Retina (tissue), 1 donor: ENCODE measurements at places on chromosomes 3 and 15.

DNA sequence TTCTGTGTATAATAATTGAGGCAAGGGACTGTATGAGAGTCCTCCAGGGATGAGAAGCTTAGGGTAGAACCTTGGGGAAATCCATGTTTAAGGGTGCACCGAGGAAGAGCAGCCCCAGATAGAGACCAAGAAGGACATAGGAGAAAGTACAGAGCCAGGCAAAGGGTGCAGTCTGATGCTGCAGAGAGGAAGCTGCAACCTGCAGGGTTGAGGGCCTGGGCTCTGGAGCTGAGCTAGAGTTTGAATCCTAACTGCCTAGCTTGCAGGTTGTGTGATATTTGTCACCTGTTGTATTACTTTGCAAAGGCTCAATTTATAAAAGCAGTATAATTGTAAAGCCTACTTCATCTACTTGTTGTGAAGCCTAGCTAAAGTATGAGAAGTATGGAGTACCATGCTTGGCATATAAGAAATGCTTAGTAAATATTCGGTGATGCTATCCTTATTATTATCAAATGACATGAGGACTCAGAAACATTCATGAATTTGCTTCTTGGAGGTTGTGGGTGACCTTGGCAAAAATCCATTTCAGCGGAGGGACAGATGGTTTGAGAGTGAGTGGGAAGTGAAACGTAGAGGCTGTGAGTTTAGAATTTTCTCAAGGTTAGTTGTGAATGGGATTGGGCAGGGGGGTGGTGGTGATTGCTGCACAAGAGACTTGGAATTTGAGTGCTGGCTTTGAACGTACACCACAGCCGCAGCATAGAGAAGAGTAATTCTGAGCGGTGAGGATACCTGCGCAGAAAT lies 43.8 kb downstream of the PLCL2 start:
- DNase-seq: no peak

DNA sequence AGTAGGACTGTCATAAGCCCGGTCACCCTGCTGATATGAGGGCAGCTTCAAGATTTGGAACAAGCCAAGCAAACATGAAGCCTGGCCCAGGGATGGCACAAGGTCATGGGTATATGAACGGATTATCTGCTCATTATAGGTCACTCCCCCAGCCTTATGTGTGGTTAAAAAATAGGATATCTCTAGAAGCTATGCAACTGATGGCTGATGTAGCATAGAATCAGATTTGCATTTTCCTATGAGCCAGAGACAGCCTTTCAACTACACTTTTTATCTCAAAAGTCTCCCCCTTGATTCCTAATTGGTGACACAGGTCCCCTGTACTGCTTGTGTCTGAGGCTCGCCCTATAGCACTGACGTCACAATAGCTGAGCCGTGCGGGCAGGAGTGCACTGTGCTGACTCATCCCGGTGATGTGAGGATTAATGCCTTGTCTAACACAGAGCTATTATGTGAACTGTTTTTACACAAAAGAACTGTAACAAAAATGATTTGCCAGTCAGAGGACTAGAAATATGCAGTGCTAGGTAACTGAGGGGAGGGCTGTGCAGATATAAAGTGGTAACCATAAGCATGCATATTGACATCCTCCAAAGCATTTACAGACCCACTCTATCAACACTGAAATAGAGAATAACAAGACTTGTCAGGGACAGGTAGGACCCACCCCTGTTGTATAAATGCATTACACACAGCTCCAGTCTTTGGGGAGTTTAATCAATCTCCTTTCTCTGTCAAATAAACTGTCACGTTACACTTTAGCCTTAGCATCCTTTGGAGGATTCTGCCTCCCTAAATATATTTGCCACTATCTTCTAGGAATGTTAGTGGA lies 204.9 kb downstream of the TIGIT start:
- DNase-seq: peak; percentile 24

DNA sequence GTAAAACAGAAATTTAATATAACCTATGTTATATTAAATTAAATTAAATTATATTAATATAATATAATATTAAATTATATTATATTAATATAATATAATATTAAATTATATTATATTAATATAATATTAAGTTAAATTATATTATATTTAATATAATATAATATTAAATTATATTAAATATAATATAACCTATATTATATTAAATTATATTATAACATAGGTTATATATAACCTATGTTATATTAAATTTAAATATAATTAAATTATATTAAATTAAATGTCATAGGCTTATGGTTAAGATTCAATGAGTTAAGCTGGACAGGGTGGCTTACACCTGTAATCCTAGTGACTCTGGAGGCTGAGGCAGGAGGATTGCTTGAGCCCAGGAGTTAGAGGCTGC lies 40.6 kb upstream of the CNOT10 start:
- no peak for DNase-seq

GRCh38 chr3:171569571-171570132 lies 109.4 kb upstream of the TNIK start:
- no peak for DNase-seq

GRCh38 chr3:29555590-29555989 lies 274.7 kb downstream of the RBMS3 start:
- DNase-seq: no peak

DNA sequence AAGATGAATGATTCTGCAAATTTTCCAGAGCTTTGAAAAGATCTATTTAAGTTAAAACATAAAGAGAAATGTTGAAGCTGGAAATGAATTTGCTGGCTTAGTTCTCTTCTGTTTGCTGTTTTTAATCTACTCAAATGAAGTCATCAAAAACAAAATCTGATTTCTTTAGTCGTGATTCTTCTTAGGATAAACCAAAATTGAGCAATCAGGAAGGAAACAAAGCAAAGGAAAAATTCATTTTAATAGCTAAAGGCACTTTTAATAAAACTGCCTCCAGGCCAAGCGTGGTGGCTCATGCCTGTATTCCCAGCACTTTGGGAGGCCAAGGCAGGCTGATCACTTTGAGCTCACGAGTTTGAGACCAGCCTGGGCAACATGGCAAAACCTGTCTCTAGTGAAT lies 91.2 kb downstream of the DUT start:
- no peak for DNase-seq

DNA sequence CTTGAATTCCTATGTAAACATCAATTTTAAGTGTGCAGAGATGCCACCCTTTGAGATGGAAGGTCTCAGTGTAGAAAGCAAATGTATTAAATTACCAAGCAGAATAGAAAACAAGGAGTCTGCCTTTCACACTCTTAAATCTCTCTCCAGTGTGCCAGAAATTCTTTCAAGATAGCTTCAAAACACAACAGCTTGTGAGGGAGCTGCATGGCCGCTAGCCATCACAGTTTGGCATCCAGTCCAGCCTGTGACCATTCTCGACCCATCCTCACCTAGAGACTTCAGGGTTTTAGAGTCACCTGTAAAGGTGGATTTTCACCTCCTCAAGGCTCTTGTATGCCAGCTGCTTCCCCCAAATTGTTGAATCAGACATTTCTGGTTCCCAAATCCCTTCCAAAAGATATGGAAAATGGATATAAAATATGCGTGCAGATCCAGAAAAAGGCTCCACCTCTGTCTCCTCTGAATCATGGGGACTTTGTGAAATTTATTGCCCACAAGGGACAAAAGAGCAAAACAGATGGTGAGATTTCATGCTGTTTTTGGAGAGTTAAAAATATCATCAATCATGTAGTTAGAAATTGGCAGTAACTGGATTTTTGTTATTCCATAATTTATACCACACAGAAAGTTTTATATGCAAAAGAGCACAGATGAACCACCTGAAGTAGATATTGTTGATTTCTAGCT lies 114.2 kb upstream of the THRB start:
- no peak for DNase-seq

DNA sequence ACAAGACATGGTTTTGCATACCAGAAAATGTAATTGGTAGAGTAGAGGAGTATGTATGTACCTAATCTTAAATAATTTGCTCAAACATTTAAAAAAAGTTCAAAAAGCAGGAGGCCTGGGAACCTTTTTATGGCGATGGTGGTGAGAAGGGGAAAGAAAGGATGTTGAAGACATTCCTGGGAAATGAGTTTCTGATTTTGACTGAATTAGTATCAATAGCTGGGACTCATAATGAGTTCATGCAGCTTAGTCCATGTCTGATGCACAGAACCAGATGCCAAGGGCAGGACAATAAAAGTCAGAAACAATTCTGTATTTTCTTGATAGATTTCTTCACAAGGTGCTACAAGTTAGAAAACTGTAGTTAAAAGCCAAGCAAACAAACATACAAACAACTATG lies 395.3 kb downstream of the GAP43 start:
- no peak for DNase-seq

DNA sequence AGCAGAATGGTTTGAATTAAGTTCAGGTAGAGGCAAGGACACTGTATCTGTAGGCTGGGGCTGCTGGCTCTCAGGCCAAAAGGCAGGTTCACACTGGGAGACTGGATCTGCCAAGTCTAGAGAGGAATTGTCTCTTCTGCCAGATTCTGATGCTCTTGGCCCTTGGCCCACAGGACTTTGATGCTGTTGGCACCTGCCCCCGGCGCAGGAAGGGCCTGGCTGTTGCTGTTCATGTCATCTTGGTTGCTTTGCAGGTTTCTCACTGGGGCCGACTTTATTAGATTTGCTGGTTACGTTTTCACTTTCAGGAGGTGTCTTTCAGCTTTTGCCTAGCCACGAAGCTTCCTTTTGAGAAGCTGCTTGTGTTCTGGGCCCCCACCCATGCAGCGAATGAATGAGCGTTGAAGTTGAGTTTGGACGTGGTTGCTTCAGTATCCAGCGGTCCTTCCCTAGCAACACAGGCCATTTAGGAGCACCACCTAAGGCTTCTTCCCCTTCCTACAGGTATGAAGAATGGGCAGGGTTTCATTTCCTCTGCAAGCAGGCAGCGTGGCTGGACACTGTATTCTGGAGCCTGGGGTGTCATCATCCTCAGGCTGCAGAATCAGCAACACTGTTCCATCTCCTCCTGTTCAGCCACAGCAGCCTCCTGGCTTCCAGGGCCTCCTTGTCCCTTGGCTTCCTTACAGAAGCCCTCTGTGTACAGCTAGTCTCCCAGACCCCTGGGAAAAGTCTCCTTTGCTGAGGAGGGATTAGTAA lies 65.6 kb upstream of the PRR23C start:
- DNase-seq: no peak

DNA sequence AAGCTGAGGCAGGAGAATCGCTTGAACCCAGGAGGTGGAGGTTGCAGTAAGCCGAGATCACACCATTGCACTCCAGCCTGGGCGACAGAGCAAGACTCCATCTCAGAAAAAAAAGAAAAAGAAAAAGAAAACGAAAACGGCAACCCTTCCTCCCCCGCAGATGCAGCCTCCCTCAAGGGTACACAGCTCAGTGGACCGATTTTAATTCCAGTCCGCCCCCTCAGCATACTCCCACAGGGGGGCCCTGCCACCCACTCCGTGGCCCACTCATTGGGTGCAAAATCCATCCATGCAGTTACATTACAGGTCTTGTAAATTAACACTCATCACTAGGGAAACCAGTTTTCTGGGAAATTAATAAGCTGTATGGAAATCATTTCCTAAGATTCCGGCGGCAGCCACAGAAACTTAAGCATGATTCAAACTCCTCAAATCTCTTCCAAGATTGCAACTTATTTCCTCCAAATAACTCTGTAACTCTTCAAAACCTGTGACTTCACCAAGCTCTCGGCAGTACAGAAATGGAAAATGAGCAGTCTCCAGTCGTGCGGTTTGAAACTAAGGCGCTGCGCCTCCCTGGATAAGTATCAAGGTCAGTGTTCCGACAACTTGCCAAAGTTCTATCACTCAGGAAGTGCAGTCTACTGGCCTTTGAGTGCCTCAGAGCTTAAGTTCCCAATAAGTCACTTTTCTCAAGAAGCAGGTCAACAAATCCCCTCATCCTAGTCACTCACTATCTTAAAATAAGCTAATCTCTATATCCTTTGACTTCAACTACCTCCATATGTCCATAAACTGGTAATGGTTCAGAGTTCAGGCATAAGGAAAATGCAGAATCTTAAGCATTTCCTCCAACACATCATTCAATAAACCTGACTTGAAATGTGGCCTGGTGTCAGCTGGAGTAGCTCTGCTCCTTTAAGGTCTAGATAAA lies 24.7 kb upstream of the KLHL6 start:
- DNase-seq: no peak

DNA sequence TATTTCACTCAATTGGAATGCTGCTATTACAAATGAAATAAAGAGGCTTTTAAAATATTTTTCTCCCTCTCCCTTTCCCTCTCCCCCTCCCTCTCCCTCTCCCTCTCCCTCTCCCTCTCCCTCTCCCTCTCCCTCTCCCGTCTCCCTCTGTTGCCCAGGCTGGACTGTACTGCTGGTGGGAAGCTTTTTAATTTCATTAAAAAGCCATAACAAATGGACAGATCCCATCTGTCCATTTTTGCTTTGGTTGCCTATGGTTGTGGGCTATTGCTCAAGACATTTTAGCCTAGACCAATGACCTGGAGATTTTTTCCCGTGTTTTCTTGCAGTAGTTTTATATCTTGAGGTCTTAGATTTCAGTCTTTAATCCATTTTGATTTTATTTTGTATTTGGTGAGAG lies 107.2 kb upstream of the LRRC3B start:
- DNase-seq: no peak

- no peak for DNase-seq
Observed at GRCh38 chr3:126157083-126157768, 23.2 kb downstream of the ALDH1L1 start.

GRCh38 chr15:80945605-80946004 lies 44.0 kb downstream of the MESD start:
- DNase-seq: no peak

GRCh38 chr15:77140220-77140619 lies 69.3 kb upstream of the TSPAN3 start:
- DNase-seq: no peak

- no peak for DNase-seq
Observed at GRCh38 chr3:56288258-56288657, 180.0 kb downstream of the ERC2 start.

GRCh38 chr15:60585743-60586708 lies 107.1 kb upstream of the ICE2 start:
- DNase-seq: peak; percentile 62

DNA sequence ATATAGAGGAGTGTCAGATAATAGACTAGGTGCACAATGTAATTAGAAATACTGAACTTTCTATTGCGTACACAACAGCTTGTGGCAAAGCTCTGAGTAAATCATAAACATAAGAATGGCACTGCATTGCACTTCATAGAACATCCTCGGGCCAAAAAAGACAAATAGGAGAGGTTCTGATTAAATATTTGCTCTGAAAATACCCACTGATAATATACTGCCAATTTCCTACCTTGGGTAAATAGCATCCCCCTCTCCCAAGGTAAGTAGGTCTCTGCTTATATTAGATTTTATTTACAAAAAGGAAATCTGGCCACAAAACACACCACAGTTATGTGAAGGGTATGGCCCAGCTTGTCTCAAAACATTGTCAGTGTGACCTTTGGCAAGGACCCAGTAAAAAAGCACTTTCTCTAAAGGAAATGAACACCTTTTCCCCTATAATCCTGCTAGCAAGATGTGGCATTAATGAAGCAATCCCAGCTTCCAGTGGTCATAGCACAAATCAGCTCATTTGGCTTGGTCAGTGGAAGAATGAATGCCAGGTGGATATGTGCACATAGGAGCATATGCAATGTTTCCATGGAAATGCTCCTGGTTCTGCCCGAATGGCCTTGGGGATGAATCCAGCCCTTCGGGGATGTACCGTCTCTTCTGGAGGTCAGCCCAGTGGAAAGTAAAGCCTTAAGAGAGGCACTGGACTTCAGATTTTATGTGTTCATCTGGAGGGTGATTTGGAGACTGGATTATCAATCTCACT lies 315.9 kb downstream of the LSAMP start:
- DNase-seq: no peak
